GM23248 (cell line): ENCODE measurements at places on chromosomes 6 and 20.

GRCh38 chr6:159110013-159110412 lies 59.2 kb upstream of the FNDC1 start:
- DNase-seq: peak; percentile 73

DNA sequence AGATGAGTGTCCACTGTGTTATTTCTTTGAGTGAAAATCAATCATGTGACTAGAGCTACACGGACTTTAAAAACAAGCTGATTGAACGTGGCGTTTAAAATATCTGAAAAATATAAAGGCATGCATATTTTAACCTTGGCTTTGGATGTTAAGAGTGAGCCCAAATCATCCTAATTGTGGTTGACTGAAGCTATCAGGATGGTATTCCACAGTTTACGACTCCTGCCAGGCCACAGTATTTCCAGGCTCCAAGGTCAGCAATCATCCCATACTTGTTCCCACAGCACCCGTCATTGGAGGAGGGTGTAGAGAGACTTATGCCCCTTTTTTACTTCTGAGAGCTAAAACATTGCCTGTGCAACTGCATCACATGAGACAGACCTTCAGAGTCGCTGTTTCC lies 43.2 kb upstream of the TMX4 start:
- no peak for DNase-seq

DNA sequence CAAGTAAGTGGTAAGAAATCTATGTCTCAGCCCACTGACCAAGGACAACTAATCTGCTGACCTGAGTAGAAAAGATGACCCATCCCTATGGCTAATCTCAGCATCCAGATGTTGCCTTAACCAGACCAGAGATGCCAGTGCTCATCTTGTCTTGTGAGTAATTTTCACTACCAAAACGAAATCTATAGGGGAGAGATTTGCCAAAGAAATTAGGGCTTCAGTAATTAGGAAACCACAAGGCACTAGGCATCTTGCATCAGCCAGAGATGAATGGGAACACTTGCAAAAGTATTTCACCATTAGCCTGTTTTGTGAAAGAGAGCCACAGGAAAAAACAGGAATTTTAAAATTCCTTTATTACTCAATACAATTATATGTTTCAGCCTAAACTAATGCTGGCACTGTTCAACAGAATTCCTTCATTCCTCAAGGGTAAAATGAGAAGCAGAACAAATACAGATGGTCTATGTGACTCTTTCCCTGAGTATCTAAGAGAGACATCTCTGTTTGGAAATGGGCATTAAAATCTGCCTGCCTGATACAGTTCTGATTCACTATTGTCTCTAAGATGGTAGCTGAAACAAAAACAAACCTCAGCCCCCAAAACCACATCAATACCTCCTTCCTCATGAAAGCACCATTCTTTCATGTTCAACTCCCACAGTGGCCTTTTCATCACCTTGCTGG lies 87.8 kb downstream of the GMDS start:
- DNase-seq: peak; percentile 87

- DNase-seq: no peak
Measured at GRCh38 chr20:21265261-21266190, 37.6 kb upstream of the XRN2 start.

DNA sequence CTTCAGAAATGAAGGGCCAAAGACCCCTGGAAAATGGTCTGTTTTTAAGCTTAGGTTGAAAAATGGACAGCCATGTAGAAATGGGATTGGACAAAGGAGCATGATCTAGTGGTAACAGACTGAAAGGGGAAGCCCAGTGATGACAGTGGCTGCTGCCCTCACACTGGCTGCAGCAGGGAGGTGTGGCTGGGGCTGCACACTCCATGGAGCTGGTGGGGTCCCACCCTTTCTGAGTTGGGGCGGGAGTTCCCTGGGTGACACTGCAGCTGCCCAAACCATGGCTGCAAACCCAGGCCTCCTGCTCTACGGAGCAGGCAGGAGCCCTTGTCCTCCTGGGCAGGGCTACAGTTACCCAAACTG lies 8.5 kb upstream of the PACSIN1 start:
- DNase-seq: no peak

DNA sequence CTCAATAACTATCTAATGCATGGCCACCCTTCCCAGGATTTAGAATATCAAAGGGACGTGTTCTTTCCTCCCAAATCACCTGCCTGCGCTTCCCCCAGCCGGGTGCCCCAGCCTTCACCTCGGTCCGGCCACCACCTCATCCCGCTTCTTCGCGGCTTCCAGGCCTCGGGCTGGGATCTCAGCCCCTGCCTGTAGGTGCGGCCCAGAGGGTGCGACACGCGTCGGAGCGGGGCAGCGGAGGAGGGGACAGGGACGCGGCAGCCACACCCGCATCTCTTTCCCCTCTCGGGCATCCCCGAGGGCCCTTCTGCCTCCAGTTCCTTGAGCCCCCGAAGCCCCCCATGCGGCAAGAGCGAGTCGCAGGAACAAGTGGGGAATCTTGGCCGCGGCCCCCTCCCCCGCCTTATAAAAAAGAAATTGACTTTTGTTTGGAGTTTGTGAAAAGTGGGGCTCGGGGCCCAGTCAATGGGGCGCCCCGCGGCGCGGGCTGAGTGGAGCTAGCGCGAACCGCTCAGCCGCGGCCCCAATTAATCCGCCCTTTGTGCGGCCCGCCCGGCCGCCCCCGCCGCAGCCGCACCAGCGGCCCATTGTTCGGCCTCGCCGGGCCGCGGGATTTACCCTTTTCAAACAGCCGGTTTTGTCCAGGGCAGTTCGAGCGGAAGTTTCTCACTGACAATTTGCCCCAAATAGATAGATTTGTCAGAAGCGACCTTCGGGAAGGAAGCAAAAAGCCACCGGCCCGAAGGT lies 8.4 kb upstream of the NR2E1 start:
- no peak for DNase-seq

DNA sequence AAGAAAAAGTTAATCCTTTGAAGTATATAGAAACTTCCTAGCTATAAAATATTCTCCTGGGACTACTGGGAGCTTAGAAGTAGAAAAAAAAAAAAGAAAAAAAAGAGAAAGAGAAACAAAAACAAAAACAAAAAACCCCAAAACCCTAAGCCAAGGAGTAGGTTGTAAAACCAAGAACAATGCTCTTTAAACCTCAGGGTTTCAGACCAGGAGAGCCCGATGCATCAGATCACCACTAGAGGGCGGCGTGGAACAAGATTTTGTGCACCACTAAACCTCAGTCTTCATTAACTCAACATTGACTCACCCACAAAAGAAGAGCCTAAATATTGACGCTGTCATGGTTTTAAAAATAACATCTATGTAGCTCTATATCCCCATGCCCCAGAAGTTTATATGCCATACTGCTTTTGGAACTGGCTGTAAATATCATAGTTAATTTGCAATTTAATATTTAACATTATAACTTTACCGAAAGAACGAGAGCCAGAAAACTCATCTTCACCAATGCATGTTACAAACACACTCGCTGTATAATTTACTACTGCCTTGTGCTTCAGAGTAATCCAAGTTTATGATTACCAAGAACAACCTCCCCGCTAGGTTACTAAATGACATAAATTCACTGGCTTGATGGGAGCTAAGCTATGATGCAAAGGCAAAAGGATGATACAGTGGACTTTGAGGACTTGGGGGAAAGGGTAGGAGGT lies 19.2 kb downstream of the MCUR1 start:
- peak; percentile 88 for DNase-seq

DNA sequence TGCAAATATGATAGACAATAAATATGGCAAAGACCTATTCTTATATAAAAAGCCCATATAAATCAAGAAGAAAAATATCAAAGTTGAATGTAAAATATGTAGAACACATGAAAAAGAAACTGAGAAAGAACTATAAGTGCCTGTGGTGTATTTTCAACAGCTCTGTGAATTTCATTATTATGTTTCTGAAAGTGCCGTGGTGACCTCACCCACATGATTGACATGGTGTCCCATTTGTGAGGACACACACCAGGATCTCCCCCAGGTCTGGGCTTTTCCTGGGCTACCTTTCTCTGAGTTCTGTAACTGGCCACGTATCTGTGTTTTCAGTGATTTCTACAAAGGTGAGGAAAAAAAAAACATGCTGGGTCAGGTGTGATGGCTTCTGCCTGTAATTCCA lies 86.7 kb downstream of the BMP6 start:
- no peak for DNase-seq

DNA sequence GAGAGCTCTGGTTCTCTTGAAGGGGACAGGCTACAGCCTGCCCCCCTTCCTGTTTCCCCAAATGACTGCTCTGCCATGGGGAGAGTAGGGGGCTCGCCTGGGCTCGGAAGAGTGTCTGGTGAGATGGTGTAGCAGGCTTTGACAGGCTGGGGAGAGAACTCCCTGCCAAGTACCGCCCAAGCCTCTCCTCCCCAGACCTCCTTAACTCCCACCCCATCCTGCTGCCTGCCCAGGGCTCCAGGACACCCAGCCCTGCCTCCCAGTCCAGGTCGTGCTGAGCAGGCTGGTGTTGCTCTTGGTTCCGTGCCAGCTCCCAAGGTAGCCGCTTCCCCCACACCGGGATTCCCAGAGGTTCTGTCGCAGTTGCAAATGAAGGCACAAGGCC lies 9.8 kb downstream of the VEGFA start:
- DNase-seq: no peak

- no peak for DNase-seq
Measured at GRCh38 chr6:35506536-35506935, 6.2 kb downstream of the TULP1 start.

DNA sequence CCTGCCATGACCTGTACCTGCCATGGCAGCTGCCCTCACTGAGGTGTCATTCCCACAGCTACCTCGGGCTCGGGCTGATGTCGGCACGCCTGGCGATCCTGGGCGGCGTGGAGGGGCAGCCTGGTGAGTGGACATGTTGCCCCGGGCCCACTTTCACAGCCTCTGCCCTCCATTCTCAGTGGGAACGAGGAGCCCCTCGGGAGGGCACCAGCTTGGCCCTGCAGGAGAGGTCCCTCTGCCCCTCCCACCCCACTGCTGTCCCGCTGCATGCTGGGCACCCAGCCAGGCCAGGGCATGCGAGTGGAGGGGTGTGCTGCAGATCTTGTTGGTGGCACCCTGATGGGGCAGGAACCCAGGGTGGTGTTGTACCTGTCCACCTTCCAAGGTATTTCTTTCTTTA lies 23.0 kb downstream of the ENTPD6 start:
- no peak for DNase-seq

DNA sequence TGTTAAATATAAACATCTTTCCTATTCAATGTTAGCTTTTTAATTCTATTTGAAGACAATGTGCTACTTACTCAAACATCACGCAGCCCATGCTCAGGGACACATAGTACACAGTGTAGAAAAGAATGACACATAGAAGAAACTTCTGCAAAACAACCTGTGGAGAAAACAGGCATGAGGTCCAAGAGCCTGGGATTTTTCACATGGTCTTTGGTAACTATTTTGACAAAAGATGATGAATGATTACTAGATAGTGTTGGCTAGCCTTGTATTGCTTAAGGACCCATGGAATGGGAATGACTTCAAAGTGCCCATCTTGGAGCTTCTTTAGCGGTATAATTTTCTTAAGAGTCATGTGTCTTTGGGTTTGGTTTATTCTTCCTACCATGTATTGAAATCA lies 15.4 kb downstream of the TMEM244 start:
- no peak for DNase-seq

DNA sequence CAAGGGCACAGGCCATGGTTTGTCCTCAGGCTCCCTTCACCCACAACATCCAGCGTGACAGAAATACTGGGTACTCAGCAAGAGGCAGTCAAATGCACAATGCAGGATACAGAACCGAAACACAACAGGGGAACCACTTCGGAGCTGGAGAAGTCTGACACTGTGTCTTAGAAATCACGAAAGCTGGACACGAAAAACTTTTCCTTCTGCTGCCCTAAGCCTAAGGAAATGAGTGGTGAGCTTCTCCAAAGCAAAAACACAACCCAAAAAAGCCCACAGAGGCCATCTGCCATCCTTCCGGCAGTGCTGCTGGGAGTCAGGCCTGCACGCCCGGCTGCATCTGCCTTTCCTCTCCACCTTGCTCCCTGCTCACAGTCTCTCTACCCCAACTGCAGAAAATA lies 106.3 kb downstream of the SLC23A2 start:
- DNase-seq: no peak

DNA sequence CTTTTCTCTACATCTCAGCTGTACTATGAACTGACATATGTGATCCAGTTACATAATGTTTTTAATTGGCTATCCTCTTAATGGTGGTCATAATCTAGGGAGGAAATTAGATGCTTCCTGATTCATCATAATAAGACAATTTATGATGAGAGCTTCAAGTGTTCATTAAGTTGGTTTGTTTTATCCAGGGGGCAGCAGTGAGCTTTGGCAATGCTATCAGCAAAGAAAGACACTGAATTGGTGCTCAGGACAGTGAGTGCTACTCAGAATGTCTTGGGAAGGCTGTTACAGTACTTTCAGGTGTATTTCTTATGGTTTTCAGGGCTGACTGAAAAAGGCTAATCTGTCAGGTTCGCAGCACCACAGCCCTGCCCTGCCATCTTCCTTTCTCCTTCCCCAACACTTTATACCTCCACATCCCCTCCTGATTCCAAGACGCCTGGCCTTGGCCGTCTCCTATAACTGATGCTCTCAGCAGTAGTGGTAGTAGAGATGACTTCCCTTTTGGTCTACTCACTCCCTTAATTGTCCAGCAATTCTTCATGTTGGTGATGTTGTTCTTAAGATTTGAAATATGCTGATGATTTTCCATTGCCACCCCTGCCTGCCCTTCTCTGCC lies 67.0 kb upstream of the TNFAIP3 start:
- peak; percentile 65 for DNase-seq

GRCh38 chr6:42297661-42298060 lies 80.0 kb upstream of the MRPS10 start:
- no peak for DNase-seq

DNA sequence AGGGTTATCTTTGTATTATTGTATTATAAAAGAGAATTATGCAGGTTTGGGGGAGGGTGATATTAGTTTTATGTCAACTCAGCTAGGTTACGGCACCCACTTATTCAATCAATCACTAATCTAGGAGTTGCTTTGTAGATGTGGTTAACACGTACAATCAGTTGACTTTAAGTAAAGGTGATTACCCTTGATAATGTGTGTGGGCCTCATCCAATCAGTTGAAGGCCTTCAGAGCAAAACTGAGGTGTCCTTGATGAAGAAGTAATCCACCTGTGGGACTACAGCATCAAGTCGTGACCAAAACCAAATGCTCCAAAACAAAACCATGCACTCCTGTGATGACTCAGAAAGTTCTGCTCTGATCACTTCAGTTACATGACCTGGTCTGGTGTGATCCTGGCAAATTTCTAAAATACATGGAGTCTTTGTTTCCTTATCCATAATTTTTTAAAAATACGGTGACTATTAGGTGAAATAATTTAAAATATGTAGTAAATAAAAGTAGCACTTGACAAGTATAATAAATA lies 114.1 kb downstream of the IYD start:
- DNase-seq: no peak

- DNase-seq: peak; percentile 64
Measured at GRCh38 chr6:52390361-52390727, 28.4 kb downstream of the PAQR8 start.

- DNase-seq: peak; percentile 52
Measured at GRCh38 chr20:46324960-46325703, 16.8 kb upstream of the CDH22 start.
